NCI-H1092 (cell line): ENCODE measurements at places on chromosomes 11 and 22.

- no peak for DNase-seq
Measured at GRCh38 chr22:44801476-44801875, 49.1 kb downstream of the ARHGAP8 start.

DNA sequence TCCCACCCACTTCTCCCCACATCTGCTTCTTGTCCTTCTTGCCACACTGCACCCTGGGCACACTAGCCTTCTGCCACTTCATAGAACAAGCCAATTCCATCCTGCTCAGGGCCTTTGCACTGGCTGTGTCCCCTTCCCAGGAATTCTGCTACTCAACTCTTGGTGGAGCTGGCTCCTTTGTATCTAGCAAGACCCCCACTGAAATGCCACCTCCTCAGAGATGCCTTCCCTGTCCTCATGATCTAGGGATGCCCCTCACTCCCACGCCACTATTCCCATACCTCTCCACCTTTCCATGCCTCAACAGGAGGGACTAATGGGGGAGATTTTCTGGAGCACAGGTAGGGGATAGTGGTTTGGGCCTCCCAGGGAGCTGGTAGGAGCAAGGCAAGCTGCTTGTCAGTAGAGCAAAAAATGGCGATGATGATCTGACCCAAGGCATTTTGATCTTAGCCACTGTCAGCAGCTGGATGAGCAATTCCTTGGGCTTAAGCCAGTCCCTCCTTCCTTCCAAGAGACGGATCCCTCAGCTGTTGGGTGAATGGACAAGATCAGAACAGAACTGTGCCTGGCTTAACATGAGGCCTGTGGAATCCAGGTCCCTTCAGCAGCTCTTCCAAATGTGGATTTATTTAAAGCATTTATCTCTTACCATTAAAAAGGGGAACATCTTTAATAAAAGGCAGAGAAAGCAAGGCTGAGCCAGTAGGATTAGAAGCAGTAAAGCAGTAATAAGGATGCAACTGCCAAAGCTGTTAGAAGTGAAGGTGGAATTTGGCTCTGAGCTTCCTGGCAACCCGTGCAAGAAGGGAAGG is 4.0 kb upstream of the PRDM11 start:
- DNase-seq: no peak

DNA sequence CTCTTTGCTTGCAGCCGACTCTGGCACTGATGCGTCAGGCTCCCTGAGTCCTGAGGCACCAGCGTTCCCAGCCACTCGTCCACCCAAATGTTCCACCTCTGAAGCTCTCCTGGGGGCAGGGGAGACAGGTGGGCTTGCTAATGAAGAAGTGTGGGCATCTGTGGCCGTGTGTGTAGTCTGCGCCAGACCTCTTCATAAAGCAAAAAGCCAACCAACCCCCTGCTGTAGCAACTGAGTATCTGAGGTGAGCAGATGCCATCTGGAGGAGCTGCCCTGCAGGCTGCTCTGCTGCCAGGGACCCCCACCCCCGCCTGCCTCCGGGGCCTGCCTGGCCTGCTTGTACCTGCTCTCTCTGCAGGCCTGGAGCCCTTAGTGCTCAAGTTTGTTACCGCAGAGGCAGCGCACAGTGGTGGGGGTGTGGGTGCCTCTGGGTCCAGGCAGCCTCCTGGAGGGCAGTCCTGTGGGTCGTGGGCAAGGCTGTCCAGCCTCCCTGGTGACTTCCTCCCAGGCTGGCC is 272.5 kb downstream of the TBC1D22A start:
- DNase-seq: no peak

DNA sequence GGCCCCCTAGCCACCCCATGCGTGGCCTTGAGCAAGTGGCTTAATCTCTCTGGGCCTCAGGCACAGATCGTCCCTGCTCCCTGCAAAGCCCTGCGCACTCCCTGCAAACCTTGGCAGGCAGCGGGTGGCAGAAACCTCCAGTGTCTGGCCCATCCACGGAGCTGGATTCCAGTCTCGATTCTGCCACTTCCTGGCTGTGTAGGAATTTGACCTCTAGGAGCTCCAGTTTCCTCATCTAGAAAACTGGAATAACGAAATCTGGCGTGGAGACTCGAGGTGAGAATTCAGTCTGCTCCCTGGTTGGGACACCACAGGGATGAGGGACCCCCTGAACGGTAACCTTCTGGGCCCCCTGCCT is 186.9 kb downstream of the MN1 start:
- no peak for DNase-seq

GRCh38 chr11:117223741-117224689 is 7.9 kb downstream of the PCSK7 start:
- no peak for DNase-seq
